ENCODE measurements at places on chromosomes 2 and 18.

DNA sequence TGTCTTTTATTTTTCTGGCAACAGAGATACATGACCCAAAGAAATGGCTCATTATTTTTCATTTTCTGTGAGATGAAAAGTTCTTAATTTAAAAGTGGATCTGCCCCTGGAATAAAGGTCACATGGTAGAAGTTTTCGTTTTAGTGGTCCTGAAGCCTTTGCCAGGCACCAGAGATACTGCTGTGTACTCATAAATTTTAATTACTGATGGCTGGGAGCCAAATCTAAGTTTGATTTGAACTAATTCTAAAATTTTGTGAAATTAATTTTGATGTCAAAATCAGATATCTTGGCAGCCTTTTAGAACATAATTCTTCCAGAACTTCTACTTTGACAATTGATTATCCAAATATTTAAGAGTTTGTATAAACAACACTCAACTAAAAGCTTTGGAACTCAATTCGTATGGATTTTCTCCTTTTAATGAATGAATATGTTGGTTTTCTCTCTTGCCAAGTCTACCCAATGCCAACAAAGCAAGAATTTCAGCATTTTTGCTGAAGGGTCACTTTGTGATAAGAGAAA is 128.5 kb upstream of the SP5 start:
- DNase-seq: no peak

- no peak for DNase-seq
Observed at GRCh38 chr18:61290616-61291015, 42.6 kb upstream of the CDH20 start.

DNA sequence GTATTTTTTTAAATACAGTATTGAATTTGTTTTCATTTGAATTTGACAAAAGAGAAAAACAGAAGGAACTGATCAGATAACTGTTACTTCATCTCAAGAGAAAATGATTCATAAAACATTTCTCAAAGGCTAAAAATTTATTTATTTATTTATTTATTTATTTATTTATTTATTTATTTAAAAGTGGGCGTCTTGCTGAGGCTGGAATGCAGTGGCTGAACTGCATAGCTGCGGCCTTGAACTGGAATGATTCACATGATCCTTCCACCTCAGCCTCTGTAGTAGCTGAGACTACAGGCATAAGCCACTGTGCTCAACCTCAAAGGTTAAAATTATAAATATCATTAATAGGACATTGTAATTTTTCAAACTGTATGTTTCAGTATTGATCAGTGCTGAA is 4.5 kb upstream of the PUM2 start:
- no peak for DNase-seq

DNA sequence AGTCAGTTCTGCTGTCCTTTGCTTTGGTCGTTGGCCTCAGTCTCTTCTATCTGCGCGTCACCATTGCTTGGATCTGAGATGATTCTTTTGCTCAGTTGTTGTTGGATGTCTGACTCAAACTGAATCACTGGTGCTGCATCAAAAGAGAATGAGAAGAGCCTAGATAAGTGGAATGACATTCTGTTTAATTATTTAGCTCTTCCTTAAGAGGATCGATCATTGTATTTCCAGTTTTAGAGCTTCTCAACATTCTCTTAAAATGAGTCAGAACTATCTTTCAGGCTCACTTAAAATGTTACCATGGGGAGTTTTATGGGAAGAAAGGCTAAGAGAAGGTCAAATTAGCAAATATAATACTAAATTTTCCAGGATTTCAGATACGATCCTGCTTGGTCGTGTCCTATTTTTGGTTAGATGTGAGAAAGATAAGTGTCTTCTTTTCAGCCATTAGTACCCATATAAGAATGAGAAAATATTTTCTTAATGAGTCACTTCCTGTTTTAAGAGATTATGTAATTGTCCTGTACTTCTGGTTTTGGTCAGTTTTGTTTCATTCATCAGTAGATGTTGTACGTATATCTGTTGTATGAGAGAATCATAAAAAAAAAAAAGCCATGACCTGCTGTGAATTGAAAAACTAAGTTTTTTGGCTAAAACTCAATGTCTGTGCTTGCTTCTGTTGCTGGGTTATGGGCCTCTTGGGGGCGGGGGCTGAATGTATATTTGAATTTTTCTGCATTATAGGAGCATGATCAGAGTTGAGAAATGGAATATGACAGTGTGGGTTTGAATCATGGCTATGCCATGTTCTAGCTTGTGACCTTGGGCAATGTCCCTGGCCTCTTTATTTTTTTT is 31.6 kb upstream of the CASP10 start:
- DNase-seq: peak; percentile 96

GRCh38 chr2:105821428-105822125 is 76.9 kb downstream of the NCK2 start:
- no peak for DNase-seq

DNA sequence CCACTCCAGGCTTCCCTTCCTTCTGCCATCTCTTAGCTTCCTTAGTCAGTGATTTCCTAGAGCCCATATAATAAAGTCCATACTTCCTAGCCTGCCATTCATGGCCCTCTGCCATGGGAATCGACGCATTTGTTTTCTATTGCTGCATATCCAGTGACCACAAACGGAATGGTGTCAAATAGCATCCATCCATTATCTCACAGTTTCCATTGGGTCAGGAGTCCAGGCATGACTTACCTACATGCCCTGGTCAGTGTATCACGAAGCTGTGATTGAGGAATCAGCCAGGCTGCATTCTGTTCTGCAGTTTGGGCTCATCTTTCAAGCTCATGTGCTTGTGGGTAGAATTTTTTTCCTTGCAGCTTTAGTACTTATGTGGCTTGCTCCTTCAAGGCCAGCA is 209.7 kb upstream of the EPAS1 start:
- no peak for DNase-seq

GRCh38 chr18:37481491-37481890 is 84.1 kb downstream of the CELF4 start:
- no peak for DNase-seq

DNA sequence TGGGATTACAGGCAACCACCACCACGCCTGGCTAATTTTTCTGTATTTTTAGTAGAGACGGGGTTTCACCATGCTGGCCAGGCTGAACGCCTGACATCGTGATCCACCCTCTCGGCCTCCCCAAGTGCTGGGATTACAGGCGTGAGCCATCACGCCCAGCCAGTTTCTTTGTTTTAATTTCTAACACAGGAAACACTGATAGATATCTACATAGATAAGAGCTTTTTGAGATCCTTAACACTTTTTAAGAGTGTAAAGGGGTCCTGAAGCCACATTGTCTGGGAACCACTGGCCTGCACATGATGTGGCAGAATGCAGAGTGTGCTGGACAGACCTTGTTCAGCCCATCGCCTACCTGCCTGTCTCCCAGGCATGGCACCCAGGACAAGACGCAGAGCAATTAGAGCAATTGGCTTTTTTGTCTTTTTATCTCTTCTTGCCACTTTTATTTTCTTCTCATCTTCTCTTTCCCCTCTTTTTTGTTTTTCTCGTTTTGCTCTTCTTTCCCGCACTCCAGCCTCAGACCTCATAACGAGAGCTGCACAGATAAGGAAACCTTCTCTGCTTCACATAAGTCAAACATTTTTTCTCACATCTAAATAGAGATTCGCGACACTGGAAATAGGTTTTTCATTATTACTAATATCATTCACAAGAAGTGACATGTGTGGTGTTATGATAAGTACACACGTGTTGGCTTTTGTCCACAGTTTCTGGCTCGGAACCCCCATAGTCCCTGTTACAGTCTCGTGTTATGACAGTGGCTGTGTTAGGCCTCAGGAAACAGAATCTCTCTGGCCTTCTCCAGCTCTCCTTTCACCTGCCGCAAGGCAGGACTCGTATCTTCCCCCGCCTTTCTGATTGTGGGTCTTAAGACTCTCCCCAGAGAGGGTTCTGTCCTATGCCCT is 25.2 kb upstream of the GPR55 start:
- DNase-seq: no peak

DNA sequence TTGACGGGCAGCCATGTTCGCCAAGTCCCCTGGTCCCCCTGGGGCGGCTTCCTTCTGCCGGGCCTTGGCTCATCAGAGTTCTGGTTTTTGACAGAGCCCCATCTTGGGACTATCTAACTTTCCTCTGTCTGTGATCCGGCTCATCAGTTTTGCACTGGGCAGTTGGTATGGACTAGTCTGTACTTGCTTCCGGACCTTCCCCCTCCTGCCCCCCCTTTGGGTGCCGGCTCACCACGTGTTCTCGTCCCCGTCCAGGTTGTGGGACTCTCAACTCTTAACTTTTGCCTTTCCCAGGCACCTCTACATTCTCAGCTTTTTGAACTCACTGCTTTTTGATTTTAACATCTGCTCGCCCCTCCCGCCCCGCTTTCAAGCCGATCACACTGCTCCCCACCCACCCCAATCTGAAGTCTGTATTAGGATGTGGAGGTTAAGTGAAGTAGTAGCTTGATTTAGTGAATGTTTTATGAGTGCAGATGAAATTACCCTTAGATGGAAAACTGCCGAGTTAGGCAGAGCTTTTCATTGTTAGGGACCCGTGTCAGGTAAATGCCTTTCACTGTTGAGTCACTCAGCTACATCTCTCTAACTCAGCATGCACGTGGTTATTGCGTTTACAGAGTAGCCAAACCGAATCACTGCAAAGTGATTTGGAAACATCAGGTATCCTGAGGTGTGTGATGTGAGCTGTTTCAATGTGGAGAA is 874 bp downstream of the WDR43 start:
- DNase-seq: peak; percentile 13

- DNase-seq: no peak
Observed at GRCh38 chr2:23681356-23682140, 245.4 kb downstream of the ATAD2B start.

DNA sequence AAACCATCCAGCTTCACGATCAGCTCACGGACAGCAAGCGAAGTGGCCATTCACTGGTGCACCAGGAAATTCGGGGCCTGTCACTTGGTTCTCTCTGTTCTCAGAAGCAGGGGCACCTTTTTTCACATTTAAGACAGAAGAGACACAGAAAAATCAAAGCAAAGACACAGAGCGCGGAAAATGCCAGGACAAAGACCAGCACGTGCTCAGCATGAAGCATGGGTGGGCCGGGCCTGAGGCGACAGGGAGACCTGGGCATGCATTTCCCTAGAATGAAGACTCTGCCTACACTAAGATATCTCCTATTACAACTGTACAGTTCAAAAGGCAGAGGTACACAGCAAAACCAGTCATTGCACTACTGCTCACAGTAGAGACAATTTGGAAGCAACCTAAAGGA is 117.4 kb upstream of the ID2 start:
- no peak for DNase-seq

DNA sequence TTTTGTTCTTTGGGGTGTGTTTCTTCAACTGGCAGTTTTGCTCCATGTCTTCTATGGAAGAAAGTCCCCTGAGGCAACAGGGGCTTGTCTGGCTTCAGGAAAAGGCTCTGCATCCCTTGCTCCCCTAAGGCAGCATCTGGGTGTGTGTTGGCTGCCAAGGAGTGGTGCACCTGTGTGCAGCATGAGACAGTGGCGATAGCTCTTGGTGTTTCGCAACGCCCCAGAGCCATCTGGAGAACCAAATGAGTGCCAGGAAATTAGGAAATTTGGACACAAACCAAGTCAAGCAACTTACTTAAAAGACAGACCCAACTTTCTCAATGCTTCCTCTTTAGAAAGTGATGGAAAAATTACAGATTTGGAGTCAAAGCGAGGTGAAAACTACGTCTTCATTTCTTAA is 1044.4 kb upstream of the CNTNAP5 start:
- no peak for DNase-seq

DNA sequence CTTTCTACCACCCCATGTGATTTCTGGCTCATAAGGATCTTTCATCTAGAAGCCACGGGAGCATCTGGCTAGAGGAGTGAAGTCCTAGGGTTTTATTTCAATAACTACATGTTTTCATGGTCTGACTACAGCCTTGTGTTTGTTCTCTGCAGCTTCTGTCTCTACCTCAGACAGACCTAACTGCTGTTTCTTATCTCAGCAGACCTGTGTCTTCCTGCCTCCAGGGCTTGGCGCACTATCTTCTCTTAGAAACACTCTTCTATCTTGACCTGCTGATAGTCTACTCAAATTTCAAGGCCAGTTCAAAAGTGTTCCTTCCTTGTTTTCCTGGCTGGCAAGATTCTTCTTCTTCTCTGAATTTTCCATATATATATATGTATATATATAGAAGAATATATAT is 11.0 kb upstream of the TRIB2 start:
- DNase-seq: no peak

DNA sequence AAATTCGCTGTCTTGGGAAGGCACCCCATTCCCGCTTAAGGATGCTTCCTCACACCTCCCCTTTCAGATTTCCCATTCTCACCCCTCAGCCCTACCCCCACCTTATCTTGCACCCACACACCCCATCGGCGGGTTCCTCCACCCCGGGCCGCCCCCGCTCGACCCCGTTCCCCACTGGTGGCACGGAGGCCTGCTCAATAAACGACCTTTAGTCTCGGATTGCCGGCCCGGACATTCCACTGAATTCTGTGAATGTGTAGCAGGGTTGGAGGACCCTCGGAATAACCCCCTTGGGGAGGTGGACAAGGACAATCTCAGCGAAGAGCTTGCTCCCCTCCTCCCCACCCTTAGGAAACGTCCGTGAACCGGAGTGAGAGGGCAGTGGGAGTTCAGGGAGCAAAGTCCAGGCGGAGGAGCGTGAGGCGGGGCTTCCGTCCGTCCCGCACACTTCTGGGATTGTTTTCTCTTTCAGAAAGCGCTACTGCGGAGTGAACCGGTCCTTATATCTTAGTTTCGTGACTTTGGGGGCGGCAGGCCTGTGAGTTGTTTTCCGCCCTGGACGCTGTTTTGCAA is 2.8 kb upstream of the LBX2 start:
- no peak for DNase-seq

GRCh38 chr18:62999392-62999791 is 284.1 kb downstream of the PHLPP1 start:
- DNase-seq: peak; percentile 2

DNA sequence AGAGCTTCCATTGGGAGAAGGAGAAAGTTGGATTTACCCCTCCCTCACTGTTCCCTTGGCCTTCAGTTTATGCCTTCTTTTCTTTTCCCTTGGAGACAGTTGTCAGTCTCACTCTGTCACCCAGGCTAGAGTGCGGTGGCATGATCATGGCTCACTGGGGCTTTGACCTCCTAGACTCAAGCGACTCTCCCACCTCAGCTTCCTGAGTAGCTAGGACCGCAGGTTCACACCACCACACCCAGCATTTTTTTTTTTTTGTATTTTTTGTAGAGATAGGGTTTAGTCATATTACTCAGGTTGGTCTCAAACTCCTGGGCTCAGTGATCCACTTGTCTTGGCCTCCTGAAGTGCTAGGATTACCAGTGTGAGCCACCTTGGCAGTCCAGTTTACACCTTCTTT is 49.9 kb downstream of the SLC9A4 start:
- no peak for DNase-seq

Measured in HFFc6 (cell line).